ENCODE measurements at places on chromosomes 2 and 18. TPM values are rescaled to one million over a fixed set of nuclear protein-coding genes. Genes with fewer than 3 reads are reported as not detected.

DNA sequence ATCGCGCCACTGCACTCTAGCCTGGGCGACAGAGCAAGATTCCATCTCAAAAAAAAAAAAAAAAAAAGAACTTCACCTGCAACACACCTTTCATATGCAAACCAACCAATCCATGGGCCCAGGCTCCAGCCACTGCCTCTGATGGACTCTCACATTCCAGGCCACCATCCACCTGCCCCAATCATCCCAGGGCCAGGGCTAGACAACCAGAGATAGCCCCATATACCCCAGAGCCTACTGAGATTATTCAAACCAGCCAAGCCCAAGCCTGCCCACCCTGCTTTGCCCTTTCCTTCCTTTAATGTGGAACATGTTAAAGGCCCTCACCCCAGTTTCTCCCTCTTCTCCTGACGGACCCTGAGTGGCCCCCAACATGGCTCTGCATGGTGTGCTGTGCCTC is 57.0 kb downstream of the MRPL35 start:
- no peak for DNase-seq

DNA sequence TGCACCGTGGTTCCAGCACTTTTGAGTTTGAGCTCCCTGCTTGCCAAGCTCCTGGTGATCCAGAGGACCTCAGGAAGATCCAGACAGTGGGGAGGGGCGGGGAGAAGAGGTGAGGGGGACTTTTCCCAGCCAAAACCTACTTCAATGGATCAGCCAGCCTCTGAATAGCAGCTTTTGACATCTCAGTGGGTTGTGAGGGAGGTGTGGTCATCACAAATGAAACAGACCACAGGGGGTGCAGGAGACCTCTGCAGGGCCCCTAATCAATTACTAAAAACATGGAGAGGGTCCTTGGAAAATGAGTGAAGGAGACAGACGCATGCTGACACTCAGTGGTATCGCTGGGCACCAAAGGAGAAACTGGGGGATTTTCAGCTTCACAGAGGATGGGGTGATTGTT is 372.7 kb downstream of the ZNF521 start:
- DNase-seq = no peak

DNA sequence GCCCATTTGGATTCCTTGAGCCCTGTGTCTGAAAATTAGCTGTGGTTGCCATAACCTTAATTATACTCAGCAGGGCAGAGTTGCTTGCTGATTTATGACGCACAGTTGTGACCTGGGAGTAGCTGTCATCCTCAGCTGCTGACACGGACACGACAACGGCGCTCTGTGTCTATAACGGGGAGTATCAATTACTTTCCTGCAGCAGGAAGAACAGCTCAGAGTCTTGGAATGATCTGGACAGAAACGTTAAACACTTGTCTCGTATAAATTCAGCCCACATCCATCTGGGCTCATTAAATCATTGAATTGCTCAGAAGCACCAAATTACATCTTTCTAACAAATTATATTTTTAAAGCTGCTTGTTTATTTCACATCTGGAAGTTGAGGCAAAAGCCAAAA is 116.3 kb downstream of the SEPTIN10 start:
- DNase-seq = no peak

GRCh38 chr2:137525641-137526190 is 438.6 kb upstream of the HNMT start:
- no peak for DNase-seq

- peak; percentile 72 for DNase-seq
Observed at GRCh38 chr2:180125245-180125962, 118.3 kb upstream of the CWC22 start.

DNA sequence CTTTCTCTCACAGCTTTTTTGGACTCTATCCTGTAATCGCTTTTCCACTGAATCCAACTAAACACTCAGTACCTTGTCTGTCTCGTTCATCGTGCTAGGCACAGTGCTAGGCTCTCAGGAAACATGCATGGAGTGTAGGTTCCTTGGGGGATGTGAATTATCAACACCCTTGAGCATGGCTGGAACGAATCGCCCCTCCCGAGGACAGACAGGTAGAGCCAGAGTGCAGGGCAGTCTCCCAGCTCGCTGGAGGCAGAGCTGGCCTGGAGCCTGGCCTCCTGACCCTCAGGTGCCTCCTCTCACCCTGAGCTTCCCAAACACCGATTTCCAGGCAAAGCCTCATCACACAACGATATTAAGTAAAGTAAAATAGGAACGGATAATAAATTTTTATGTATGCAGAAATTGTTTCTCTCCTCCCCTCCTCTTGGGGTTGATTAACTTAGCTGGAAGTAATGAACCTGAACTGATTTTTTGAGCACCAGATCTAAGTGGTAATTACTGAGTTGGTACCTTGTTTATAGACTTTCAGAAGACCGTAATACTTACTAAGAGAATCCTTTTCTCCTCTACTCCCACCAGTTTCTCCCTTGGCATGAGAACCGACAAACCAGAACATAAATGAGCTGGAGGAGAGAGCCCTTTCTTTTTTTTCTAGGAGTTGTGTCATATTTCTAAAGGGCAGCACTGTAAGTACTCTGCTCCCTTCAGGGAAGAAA is 90.5 kb downstream of the MSH2 start:
- DNase-seq = no peak

DNA sequence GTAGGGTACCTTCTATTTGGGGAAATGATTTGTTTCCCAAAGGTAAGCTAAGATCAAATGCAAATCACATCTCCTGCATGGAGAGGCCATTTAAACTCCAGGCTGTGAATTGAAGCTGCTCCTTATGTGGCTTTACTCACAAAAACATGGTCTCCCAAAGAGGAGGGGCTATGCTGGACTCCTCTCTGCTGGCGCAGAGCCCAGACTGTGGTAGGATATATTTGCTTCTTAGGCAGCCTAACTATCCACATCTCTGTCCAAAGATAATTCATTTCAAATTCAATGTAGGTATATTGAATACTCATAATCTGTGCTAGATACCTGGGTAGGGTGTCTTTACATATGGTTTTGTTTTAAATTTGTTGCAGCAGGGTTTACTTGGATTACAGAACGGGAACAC is 358.5 kb downstream of the ALK start:
- no peak for DNase-seq

GRCh38 chr18:40929399-40929798 is 1025.6 kb upstream of the PIK3C3 start:
- DNase-seq = no peak

DNA sequence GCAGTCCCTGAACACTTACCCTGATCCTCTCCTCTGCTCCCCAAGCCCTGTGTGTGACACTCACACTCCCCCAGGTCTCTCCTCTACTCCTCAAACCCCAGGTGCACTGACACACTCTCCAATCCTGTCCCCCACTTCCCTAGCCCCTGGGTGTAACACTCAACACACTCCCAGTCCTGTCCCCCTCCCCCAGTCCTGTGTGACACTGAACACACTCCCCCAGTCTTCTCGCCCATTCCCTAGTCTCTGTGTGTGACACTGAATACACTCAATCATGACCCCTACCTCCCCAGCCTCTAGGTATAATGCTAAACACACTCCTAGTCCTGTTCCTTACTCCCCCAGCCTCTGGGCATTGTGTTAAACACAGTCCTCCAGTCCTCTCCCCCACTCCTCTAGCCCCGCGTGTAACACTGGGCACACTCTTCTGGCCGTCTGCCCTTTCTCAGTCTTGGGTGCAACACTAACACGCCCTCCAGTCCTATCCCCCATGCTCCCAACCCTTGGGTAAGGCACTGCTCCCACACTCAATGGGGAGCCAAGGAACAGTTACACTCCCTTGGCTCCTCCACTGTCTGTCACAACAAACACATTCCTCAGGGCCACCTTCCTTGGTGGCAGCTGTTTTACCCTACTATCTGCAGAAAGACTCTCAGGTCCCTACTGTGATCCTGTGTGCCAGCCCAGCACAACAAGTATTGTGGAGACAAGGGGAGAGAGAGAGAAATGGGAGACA is 82.5 kb upstream of the PKDCC start:
- DNase-seq = no peak

- DNase-seq = no peak
Observed at GRCh38 chr2:71671203-71671854, 218.0 kb downstream of the DYSF start.

GRCh38 chr18:11859903-11860407 is 8.7 kb downstream of the CHMP1B start:
- DNase-seq = peak; percentile 99

DNA sequence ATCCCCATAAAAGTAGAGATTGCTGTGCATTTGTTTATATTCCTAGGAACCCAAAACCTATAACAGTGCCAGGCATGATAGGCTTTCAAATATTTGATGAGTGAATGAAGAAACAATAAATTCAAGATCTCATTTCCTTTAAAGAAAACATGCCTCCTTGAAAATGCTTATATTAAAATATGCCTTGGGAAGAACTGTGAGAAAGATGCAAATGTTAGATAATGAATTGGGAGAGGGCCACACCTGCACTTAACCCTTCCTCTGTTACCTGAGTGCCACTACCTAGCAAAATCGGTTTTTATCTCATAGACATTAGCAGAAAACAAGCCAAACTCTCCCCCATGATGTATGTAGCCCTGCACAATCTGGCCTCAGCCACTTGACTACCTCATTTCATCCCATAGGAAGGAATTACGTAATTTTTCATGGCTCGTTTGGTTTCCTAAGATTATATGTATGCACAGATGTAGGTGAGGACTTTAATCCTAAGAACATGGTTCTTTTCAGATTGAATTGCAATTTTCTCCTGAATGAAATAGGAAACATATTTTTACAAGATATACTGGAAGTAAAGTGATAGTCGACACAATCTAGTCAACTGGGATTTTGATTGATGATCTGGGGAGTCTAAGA is 25.2 kb downstream of the GULP1 start:
- no peak for DNase-seq

DNA sequence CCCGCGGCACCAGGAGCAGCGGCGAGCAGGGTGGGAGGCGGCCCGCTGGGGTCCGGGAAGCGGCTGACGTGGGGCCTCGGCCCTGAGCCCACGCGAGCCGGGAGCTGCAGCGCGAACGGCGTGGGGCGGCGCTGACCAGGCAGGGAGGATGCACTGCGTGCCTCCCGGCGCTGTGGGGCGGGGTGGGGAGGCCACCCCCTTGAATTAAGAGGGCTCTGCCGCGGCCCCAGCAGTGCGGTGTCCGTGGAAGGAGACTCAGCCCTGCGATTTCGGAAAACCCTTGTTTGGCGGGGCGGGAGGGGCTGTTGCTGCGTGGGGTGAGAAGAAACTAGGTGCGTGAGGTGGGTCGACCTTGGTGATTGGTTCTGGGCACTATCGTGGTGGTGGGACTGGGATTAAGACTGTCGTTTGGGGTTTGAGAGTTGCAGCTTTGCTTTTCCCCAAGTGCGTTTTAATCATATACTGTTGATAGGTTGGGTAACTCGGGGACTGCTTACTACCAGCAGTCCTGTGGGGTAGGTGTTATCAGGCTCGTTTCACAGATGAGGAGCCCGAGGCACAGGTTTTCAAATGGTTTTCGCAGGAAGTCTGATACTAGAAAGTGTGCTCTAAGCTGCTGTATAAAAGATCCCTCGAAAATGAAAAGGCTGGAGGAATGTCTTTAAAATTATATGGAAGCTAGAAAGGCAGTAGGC is 722 bp downstream of the ACSL3 start:
- DNase-seq = no peak

DNA sequence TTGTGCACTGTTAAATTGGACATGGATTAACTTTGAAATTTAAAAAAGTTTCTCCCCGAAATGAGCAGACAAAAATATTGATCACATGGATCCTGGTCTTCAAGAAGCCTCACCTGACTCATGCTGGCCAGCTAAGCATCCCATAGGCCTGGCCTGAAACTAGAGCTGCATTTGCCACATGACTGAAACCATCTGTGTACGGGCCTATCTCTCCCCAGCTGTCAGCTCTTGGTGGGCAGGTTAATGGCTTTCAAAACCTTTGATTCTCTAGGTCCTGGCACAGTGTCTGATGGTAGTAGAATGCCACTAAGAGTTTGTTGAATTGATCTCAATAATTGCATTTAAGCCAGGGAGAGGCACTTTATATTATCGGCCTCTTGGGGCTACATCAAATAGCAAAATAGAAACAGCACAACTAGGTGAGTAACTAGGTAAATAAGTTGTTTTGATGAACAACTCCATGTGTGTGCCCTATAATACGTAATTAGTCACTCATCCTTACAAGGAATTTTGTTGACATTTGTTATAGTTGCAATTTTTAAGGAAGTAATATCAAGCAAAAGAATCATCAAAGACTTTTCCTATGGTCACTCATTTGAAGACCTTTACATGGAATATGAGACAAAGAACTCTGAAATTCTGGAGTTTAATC is 251.1 kb downstream of the SP3 start:
- DNase-seq = no peak

GRCh38 chr18:73006331-73006730 is 138.5 kb upstream of the NETO1 start:
- DNase-seq = peak; percentile 12

GRCh38 chr18:31438402-31438801 is 9.1 kb upstream of the DSG3 start:
- no peak for DNase-seq

MEMO1 gene
- total RNA-seq = 79.2 TPM

PLGLB1 gene
- total RNA-seq = 0.28 TPM

CFC1 gene
- not detected for total RNA-seq

IL36G gene
- total RNA-seq = 0.32 TPM

DDX1 gene
- total RNA-seq = 124 TPM

RND3 gene
- 61.3 TPM for total RNA-seq

COLEC11 gene
- not detected for total RNA-seq

NXPH2 gene
- not detected for total RNA-seq

SERPINB5 gene
- 314 TPM for total RNA-seq

ACMSD gene
- not detected for total RNA-seq

POTEI gene
- total RNA-seq = not detected
